ENCODE measurements at places on chromosomes 16 and 17. TPM values are rescaled to one million over a fixed set of nuclear protein-coding genes. Genes with fewer than 3 reads are reported as not detected.

DNA sequence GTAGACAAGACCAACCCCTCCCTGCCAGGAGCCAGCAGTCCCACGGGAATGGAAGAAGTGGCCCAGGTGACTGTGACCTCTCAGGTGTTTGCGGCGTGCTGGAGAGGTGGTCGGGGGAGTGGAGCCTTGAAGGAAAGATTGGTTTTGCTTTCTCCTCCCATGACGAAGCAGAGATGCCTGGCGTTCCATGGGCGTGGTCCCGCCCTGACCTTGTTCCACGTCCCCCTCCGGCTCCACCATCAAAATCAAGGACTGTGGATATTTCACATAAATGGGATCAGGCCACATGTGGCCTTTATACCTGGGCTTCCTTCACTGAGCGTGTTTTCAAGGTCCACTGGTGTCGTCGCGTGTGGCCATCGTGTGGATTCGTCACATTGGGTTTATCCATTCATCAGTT is 270.6 kb upstream of the TNRC6C start:
- no peak for DNase-seq
- peaks cover 8% of the 10 kb centered on the region for H3K4me1 ChIP-seq
- no peak overlapping the region for H3K27ac ChIP-seq
- H3K4me3 ChIP-seq: no peak overlapping the region

DNA sequence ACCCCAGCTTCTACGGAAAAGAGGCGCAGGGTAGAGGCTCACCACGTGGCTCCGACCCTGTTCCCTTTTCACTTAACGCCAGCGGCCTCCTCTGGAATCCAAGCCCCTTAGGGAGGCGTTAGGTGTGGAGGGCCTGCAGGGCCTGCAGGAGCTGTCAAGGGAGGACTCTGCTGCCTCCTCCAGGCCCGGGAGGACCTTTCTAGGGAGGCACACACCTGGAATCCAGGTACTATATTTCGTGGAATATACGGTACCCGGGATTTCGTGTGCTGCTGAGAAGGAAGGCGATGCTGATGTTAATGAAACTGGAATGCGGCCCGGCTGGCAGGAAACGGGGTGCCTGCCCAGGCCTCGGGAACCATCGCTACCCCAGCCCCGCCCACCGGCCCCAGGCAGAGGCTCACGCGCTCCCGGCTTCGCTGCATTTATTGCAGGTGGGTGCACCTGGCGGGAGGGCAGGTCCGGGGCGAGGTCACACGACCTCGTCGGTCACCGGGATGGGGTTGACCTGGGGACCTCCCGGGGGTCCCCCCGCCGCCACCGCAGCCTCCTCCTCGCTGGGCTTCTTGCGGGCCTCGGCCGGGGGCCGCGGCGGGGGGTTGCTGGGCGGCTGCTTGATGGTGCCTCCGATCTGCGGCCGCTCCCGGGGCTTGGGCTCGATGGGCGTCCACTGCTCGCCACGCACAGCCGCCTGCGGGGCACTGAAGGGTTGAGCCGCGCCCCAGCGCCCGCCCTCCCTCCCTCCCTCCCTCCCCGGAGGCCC is 4.7 kb downstream of the IL17C start:
- no peak overlapping the region for H3K4me3 ChIP-seq
- H3K27ac ChIP-seq: no peak overlapping the region
- no peaks in the 10 kb centered on the region for H3K4me1 ChIP-seq
- no peak for DNase-seq

The HYDIN gene
- total RNA-seq: 3.3 TPM

DNA sequence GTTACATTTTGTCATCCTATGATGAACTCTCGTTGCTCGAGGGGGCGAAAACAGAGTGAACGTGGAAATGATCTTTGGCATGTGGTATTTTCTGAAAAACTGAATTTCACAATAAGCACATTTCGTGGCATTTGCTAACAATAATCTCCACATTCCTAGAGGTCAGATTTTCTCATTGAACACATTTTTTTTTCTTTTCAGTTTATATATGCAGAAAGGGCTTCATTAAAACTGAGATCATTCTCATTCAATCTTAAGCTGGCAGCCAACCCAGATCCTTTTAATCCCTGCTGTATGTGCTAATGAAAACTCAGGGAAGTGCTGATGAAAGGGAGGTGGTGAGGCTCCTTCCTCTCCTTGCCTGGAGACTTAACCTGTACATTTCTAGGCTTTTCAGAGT is 52.6 kb downstream of the PRKCA start:
- no peaks in the 10 kb centered on the region for H3K27me3 ChIP-seq
- no peak for DNase-seq
- H3K4me1 ChIP-seq: peaks cover 12% of the 10 kb centered on the region
- no peaks in the 10 kb centered on the region for H3K36me3 ChIP-seq
- H3K4me3 ChIP-seq: no peak overlapping the region

The CRYBA1 gene
- total RNA-seq: not detected

DNA sequence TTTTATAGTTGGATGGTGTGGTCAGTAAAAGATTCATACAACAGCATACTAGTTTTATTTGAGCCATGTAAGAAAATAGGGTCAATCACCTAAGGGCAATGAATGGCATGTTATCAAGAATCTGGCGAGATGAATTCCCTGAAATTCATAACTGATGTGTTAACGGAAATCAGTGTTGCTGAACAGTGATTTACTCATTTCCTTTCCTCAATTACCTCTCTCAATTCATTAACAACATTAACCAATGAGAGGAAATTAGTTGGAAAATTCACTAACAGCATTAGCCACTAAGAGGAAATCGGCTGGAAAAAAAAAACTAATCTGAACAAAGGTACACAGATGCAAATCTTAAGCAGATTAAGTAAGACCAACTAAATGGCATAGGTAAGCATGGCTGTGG is 6.3 kb downstream of the CMTR2 start:
- H3K4me3 ChIP-seq: no peak overlapping the region
- H3K36me3 ChIP-seq: peaks cover 47% of the 10 kb centered on the region
- no peak overlapping the region for H3K27ac ChIP-seq
- peaks cover 14% of the 10 kb centered on the region for H3K4me1 ChIP-seq
- H3K27me3 ChIP-seq: no peaks in the 10 kb centered on the region
